ENCODE measurements at places on chromosomes 12 and 14. TPM values are rescaled to one million over a fixed set of nuclear protein-coding genes. Genes with fewer than 3 reads are reported as not detected.
A peak's percentile ranks its signal among the peaks of the same experiment; 100 is the strongest.

DNA sequence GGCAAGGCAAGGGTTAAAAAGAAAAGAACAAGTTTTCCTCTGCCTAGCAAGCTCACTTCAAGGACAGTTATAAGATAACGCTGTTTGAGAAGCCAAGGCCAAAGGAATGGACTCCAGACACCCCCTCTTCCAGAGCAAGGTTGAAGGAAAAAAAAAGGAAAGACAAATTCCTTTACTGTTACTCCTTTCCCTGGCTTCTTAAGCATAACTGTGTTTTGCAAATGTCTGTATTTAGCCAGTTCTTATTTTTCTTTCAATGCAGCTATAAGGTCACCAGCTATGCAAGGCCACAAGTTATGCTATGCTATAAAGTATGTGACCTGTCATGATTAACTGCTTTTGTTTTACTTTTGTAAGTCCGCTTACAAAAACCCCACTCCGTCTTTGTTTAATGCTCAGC, 26.6 kb downstream of the ZNF410 start:
- peaks cover 69% of the 10 kb centered on the region for H3K36me3 ChIP-seq
- H3K4me1 ChIP-seq, result peaks cover 2% of the 10 kb centered on the region
- DNase-seq, result no peak
- no peaks in the 10 kb centered on the region for H3K27me3 ChIP-seq
- no peak overlapping the region for H3K4me3 ChIP-seq

DNA sequence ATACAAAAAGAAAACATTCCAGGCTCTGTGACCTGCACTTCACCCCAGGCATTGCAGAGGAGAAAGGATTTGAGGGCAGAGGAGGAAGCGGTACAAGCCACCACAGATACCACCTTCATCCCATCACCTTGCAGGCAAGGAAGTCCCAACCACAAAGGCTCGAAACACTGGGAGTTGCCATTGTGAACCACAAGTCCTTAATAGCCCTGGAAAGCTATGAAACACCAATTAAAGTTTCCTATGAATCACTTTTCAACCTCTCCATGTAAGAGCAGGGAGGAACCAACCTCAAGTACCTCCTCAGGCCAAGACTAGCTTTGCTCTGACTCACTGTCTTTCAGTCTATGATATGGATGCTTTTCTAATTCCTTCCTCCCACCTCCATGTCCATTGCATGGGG, 27.0 kb downstream of the MAP3K9 start:
- no peaks in the 10 kb centered on the region for H3K27me3 ChIP-seq
- peaks cover 12% of the 10 kb centered on the region for H3K4me1 ChIP-seq
- no peak overlapping the region for H3K4me3 ChIP-seq

DNA sequence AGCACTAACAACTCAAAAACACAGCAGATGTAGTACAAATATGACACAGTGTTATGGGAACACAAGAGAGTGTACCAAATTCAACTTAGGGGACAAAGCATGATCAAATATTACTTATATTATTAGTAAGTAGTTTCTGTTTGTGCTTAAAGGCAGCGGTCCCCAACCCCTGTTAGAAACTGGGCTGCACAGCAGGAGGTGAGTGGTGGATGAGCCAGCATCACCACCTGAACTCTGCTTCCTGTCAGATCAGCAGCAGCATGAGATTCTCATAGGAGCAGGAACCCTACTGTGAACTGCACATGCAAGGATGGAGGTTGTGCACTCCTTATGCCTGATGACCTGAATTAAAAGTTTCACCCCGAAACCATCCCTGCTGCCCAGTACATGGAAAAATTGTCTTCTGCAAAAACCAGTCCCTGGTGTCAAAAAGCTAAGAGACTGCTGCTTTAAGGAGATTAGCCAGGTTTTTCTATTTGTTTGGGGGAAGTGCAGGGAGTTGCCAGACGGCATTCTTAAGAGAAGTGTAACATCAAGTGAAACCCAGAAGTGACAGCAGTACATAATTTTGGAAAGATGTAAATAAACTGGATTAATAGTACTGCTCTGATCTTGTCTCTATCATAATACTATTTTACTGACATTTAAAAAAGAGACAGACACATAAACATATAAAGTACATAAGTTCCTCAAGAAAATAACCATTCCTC, 26.7 kb downstream of the GTF2A1 start:
- H3K4me1 ChIP-seq, result peaks cover 49% of the 10 kb centered on the region
- no peak overlapping the region for H3K4me3 ChIP-seq
- peaks cover 65% of the 10 kb centered on the region for H3K36me3 ChIP-seq

Gene RPS6KL1
- total RNA-seq, result 4.6 TPM

- no peaks in the 10 kb centered on the region for H3K4me1 ChIP-seq
- no peaks in the 10 kb centered on the region for H3K27me3 ChIP-seq
- H3K27ac ChIP-seq, result no peak overlapping the region
- H3K4me3 ChIP-seq, result no peak overlapping the region
Observed at GRCh38 chr12:120514002-120514401, 15.0 kb downstream of the COQ5 start.

Gene SLC39A5
- total RNA-seq, result 0.64 TPM

- H3K4me3 ChIP-seq, result no peak overlapping the region
- peaks cover 15% of the 10 kb centered on the region for H3K4me1 ChIP-seq
- peaks cover 21% of the 10 kb centered on the region for H3K27me3 ChIP-seq
- H3K36me3 ChIP-seq, result no peaks in the 10 kb centered on the region
Observed at GRCh38 chr14:21702316-21702715, 28.7 kb upstream of the OR4E1 start.

DNA sequence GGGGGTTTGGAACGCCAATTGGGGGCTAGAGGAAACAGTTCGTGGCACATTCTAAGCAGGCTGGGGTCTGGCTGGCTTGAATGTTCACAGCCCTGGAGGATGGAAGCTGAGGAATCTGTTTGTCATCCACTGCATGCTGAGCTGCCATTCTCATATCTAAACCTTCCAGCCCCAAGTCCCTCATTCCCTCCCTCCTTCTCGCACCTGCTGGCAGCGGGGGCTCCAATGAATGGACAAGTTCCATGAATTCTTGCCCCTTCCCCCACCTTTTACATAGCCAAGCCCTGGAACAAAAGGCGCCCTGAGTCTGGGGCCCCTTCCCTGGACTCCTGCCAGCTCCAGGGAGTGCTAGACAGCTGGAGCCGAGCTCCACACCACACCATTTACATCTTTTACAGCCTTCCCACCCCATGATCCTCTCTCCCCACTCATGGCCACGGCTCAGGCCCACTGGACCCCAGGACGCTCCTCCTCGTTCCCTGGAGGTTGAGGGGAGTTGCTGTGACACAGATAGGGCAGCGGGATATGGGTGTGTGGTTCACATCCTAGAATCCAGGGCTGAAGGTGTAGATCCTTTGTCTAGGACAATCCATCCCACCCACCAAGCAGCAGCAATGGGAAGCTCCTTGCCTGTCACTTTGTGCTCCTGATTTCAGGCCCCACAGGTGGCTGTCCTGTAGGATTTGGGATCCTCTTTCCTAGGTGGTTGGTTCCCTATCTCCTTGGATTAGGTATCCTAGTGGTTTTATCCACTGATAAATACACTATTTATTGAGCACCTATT, 21.7 kb upstream of the VRTN start:
- no peaks in the 10 kb centered on the region for H3K36me3 ChIP-seq
- no peak for DNase-seq
- peaks cover 15% of the 10 kb centered on the region for H3K27me3 ChIP-seq
- H3K4me3 ChIP-seq, result no peak overlapping the region
- H3K27ac ChIP-seq, result no peak overlapping the region
- H3K4me1 ChIP-seq, result no peaks in the 10 kb centered on the region

Gene ZDHHC22
- not detected for total RNA-seq

GRCh38 chr12:109621211-109621694, 47.7 kb downstream of the MVK start:
- H3K4me3 ChIP-seq, result no peak overlapping the region
- H3K27me3 ChIP-seq, result peaks cover 28% of the 10 kb centered on the region
- H3K27ac ChIP-seq, result no peak overlapping the region
- H3K36me3 ChIP-seq, result no peaks in the 10 kb centered on the region
- DNase-seq, result no peak
- no peaks in the 10 kb centered on the region for H3K4me1 ChIP-seq

DNA sequence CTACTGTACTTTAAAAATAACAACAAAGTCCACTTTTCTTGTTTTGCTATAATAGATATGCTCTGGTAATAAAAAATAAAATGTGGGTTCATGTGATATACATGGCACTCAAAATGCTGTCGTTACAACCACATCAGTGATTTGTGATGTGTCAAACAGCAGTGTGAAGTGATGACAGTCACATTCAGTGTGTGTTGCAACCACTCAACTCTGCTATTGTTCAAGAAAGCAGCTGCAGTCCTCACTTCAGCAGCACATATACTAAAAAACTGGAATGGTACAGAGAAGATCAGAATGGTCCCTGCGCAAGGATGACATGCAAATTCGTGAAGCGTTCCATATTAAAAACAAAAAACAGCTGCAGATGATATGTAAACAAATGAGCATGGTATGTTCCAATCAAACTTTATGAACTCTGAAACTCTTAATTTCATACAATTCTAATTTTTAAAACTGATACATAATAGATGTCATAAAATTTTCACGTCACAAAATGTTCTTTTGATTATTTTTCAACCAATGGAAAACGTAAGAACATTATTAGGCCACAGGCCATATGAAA, 6.7 kb downstream of the TRMT5 start:
- no peak for DNase-seq
- no peak overlapping the region for H3K4me3 ChIP-seq
- no peak overlapping the region for H3K27ac ChIP-seq
- peaks cover 18% of the 10 kb centered on the region for H3K36me3 ChIP-seq

DNA sequence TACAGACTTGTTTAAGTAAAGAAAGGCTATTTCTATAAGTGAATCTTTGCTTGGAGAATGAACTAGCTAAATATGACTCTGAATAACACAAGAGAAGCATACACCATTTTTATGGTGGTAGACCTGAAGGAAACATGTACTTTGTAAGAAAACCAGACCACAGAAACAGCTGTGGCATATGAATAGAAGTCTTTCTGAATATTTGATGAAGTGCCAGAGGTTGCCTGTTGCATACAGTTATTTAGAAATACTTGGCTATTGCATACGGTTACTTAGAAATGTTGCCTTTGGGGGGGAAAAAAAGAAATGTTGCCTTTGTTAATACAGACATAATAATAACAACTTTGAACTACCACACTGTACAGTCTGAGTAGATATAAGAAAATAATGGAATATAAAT, 16.8 kb upstream of the LEMD3 start:
- H3K36me3 ChIP-seq, result peaks cover 9% of the 10 kb centered on the region
- DNase-seq, result no peak
- peaks cover 20% of the 10 kb centered on the region for H3K4me1 ChIP-seq
- no peak overlapping the region for H3K4me3 ChIP-seq
- peaks cover 27% of the 10 kb centered on the region for H3K27me3 ChIP-seq

Gene C12orf50
- total RNA-seq, result not detected

Gene SLC16A7
- 46.7 TPM for total RNA-seq

DNA sequence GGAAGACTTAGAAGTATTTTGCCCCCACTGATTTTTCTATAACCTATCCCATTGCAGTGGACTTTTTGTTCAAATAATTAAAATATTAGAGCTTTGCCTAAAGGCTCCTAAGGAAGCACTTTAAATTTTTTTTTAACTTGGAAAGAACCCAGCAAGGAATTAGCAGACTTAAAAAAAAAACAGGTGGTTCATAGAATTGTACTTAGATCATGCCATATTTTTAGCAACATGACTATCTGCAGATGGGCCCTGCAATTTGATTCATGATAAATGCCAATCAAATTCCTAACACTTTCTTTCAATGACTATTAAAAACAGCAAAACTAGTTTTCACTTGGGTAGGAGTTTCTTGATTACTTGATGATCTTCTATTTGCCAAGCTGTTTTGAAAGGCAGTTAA, 11.5 kb downstream of the ADAMTS20 start:
- H3K27ac ChIP-seq, result no peak overlapping the region
- no peaks in the 10 kb centered on the region for H3K36me3 ChIP-seq
- no peaks in the 10 kb centered on the region for H3K27me3 ChIP-seq
- DNase-seq, result no peak
- H3K4me1 ChIP-seq, result no peaks in the 10 kb centered on the region
- H3K4me3 ChIP-seq, result no peak overlapping the region

GRCh38 chr14:40870252-40870651, 736.4 kb upstream of the LRFN5 start:
- no peak for DNase-seq
- H3K27me3 ChIP-seq, result no peaks in the 10 kb centered on the region
- no peak overlapping the region for H3K27ac ChIP-seq
- no peaks in the 10 kb centered on the region for H3K36me3 ChIP-seq

Gene GPR162
- 0.25 TPM for total RNA-seq

- H3K36me3 ChIP-seq, result no peaks in the 10 kb centered on the region
- no peak overlapping the region for H3K27ac ChIP-seq
- H3K27me3 ChIP-seq, result peaks cover 9% of the 10 kb centered on the region
- no peaks in the 10 kb centered on the region for H3K4me1 ChIP-seq
Observed at GRCh38 chr12:3145546-3146310, 68.5 kb downstream of the TSPAN9 start.

Gene KIF5A
- 0.64 TPM for total RNA-seq

DNA sequence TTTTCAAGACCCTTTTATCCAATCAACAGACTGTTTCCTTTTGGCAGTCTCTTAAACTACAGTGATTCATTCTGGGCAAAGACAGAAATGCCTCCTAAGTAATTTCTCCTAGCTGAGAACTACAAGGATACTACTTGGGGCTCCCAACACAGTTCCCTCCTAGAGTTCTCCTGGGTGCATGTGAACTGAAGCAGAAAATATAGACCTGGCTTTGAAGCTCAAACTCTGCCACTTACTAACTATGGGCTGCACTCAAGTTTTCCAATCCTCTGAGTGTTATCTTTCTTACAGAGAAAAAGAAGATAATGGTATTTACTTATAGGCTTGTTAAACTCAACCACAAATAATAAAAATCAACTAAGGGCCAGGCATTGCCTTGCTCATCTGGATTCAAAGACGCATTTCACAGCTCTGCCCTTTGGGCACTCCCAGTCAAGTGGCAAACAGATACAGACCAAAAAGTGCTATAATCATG, 97.6 kb downstream of the EFCAB11 start:
- H3K4me1 ChIP-seq, result no peaks in the 10 kb centered on the region
- H3K27me3 ChIP-seq, result peaks cover 3% of the 10 kb centered on the region
- no peak for DNase-seq
- no peaks in the 10 kb centered on the region for H3K36me3 ChIP-seq
- H3K27ac ChIP-seq, result no peak overlapping the region
- no peak overlapping the region for H3K4me3 ChIP-seq

Gene CEP83
- 17.1 TPM for total RNA-seq

GRCh38 chr12:54588110-54588889, at the start of gene PPP1R1A:
Gene PPP1R1A, minus strand, starts transcription at chr12:54588659. Its CDS starts 171 bp downstream, at chr12:54588488.
- no peak within 1 kb of the TSS for H3K27ac ChIP-seq
- H3K27me3 ChIP-seq, result peaks cover 67% of the 10 kb centered on the region
- peak within 1 kb of the TSS; percentile 3 for H3K4me3 ChIP-seq
- no peaks in the 10 kb centered on the region for H3K36me3 ChIP-seq
- DNase-seq, result no peak

GRCh38 chr12:9797722-9798619, 29.3 kb upstream of the KLRF1 start:
- H3K4me3 ChIP-seq, result peak overlapping the region; percentile 65
- H3K36me3 ChIP-seq, result peaks cover under 1% of the 10 kb centered on the region
- DNase-seq, result peak; percentile 85
- H3K27ac ChIP-seq, result peak overlapping the region; percentile 88

DNA sequence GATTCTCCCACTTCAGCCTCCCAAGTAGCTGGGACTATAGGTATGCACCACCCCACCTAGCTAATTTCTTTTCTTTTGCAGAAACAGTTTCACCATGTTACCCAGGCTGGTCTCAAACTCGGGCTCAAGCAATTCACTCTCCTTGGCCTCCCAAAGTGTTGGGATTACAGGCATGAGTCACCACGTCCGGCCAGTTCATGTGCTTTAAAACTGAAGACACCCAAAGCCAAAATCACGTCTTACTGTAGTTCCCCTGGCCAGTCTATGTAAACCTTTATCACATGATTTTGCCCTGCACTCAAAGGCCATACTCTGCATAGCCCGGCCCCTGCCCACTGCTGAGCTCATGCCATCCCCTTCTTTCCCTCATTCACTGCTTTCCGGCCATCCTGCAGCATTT, 4.5 kb downstream of the ALKBH2 start:
- no peaks in the 10 kb centered on the region for H3K27me3 ChIP-seq
- H3K4me3 ChIP-seq, result no peak overlapping the region
- no peak overlapping the region for H3K27ac ChIP-seq
- no peak for DNase-seq
- H3K36me3 ChIP-seq, result peaks cover 19% of the 10 kb centered on the region
- H3K4me1 ChIP-seq, result peaks cover 33% of the 10 kb centered on the region

Data from activated CD4-positive, alpha-beta T cell treated with anti-CD3 and anti-CD28 coated beads, Interleukin-2, amount 10 ng/mL, durations not matched to agents 7 days and 5 days (primary cell).